ENCODE measurements at places on chromosomes 16 and 17.

- DNase-seq: no peak
- no peak overlapping the region for H3K27ac ChIP-seq
- no peaks in the 10 kb centered on the region for H3K4me1 ChIP-seq
- H3K4me3 ChIP-seq: no peak overlapping the region
- no peaks in the 10 kb centered on the region for H3K27me3 ChIP-seq
- no peaks in the 10 kb centered on the region for H3K36me3 ChIP-seq
Measured at GRCh38 chr16:50684823-50685461, 3.8 kb upstream of the SNX20 start.

GRCh38 chr16:69448470-69449193, 24.2 kb downstream of the CYB5B start:
- no peak overlapping the region for H3K4me3 ChIP-seq
- H3K36me3 ChIP-seq: no peaks in the 10 kb centered on the region
- DNase-seq: no peak

DNA sequence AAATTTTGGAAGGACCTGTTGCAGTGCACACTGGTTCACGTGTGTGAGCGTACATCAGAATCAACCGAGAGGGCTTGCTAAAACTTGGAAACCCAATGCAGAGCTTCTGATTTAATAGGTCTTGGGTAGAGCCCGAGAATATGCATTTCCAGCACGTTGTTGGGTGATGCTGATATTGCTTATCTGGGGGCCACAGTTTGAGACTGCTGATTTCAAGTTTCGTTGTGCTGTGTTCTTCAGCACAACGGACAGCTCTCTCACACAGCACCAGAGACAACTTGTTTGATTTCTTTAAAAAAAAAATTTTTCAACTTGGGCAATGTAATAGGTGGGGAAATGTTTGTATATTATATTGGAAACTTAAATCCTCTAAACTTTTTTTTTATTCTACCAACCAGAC, 9.4 kb downstream of the OR4D2 start:
- no peaks in the 10 kb centered on the region for H3K27me3 ChIP-seq
- no peak overlapping the region for H3K4me3 ChIP-seq
- no peak for DNase-seq
- H3K27ac ChIP-seq: no peak overlapping the region

DNA sequence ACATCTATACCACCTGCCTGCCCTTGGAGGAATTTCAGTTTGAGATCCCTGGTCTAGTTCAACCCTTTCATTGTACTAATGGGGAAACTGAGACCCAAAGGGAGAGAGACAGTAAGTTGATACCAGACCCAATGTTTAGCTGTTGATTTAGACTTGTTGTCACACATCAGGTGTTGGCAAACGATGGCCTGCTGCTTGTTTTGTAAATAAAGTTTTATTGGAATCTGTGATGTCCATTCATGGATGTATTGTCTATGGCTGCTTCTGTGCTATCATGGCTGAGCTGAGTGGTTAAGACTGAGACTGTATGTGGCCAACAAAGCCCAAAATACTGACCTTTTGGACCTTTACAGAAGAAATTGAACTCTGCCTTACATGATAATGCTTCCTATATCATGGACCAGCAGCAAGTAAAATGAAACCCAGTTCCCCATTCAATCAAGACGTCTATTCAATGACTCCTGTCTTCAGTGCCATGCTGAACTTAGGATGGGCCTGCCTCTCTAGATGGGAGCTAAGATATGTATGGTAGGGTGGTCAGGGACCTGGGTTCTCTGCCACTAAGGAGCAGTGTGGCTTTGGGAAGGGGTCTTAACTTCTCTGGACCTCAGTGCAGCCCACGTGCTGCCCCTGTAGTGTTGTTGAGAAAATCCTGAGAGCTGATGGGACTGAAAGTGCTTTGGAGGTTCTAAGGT, 111.0 kb downstream of the IRX5 start:
- DNase-seq: no peak
- no peaks in the 10 kb centered on the region for H3K27me3 ChIP-seq
- no peak overlapping the region for H3K4me3 ChIP-seq

GRCh38 chr17:57810721-57811637, 38.9 kb downstream of the MRPS23 start:
- peak; percentile 56 for DNase-seq
- H3K36me3 ChIP-seq: no peaks in the 10 kb centered on the region
- no peak overlapping the region for H3K4me3 ChIP-seq
- H3K4me1 ChIP-seq: peaks cover 13% of the 10 kb centered on the region
- H3K27me3 ChIP-seq: no peaks in the 10 kb centered on the region

GRCh38 chr16:87604634-87605111, 2.4 kb downstream of the JPH3 start:
- no peak for DNase-seq
- H3K27me3 ChIP-seq: no peaks in the 10 kb centered on the region
- no peaks in the 10 kb centered on the region for H3K4me1 ChIP-seq
- no peak overlapping the region for H3K27ac ChIP-seq
- H3K36me3 ChIP-seq: no peaks in the 10 kb centered on the region
- no peak overlapping the region for H3K4me3 ChIP-seq

DNA sequence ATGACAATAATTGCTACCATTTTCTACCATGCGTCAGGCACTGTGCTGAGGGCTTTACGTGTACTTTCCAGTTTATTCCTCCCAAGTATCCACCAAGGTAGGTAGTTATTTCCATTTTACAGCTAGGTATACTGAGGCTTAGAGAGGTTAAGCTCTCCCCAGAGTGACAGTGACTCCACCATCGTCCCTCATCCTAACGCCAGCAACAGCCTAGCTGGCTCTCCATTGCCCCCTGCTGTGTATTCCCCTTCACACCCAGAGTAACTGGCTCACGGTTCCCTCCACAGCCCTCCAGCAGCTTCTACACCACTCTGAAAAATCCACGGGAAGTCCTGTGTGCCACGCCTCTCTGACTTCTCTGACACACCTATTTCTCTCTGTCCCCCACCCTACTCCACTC, 7.1 kb upstream of the ASGR1 start:
- no peak for DNase-seq
- H3K27me3 ChIP-seq: no peaks in the 10 kb centered on the region
- H3K27ac ChIP-seq: no peak overlapping the region

DNA sequence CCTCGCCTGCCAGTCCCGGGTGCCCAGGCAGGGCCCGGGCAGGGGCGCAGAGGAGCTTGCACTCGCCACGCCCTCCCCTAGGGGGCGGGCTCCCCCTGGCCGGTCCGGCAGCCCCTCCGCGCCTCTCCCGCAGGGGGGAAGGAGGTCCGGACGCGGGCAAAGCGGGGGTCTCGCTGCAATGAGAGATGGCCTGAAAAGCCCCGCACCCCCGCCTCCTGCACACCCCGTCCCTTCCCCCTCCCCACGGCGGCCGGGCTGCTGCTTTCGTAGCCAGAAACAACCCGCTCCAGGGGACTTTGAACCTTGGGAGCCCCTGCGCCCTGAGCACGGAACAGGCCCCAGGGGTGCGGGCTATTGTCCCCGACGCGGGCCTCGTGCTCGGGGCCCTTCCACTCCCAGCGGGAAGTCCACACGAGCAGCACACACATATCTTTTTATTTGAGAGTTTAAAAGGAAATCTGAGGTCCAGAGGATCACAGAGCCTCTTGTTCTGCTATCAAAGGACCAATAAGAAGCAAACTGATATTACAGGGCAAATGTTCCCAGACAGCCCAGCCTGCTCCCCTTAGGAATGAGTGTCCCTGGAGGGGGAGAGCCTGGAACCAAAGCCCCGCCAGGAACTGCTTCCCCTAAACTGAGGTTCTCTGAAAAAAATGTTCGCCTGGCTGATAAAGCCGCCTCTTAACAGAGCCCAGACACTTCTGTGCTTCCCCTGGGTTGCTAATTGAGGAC, 5.8 kb upstream of the CBX4 start:
- H3K27ac ChIP-seq: peak overlapping the region; percentile 78
- no peak for DNase-seq
- H3K4me1 ChIP-seq: peaks cover 23% of the 10 kb centered on the region
- H3K4me3 ChIP-seq: peak overlapping the region; percentile 56

GRCh38 chr16:2815299-2815771, 1.7 kb upstream of the PRSS21 start:
- H3K27me3 ChIP-seq: no peaks in the 10 kb centered on the region
- H3K27ac ChIP-seq: peak overlapping the region; percentile 4
- DNase-seq: peak; percentile 51

GRCh38 chr17:28737770-28738679, 5.8 kb upstream of the TRAF4 start:
- no peaks in the 10 kb centered on the region for H3K4me1 ChIP-seq
- no peaks in the 10 kb centered on the region for H3K27me3 ChIP-seq
- no peak overlapping the region for H3K4me3 ChIP-seq
- no peak overlapping the region for H3K27ac ChIP-seq
- no peaks in the 10 kb centered on the region for H3K36me3 ChIP-seq

- peaks cover 5% of the 10 kb centered on the region for H3K4me1 ChIP-seq
- peak; percentile 80 for DNase-seq
- no peak overlapping the region for H3K4me3 ChIP-seq
- no peak overlapping the region for H3K27ac ChIP-seq
- H3K27me3 ChIP-seq: no peaks in the 10 kb centered on the region
Measured at GRCh38 chr16:106623-107324, 28.7 kb downstream of the MPG start.

- H3K36me3 ChIP-seq: no peaks in the 10 kb centered on the region
- H3K4me1 ChIP-seq: no peaks in the 10 kb centered on the region
- H3K4me3 ChIP-seq: no peak overlapping the region
- no peaks in the 10 kb centered on the region for H3K27me3 ChIP-seq
Measured at GRCh38 chr16:49652456-49653172, 203.3 kb downstream of the ZNF423 start.

DNA sequence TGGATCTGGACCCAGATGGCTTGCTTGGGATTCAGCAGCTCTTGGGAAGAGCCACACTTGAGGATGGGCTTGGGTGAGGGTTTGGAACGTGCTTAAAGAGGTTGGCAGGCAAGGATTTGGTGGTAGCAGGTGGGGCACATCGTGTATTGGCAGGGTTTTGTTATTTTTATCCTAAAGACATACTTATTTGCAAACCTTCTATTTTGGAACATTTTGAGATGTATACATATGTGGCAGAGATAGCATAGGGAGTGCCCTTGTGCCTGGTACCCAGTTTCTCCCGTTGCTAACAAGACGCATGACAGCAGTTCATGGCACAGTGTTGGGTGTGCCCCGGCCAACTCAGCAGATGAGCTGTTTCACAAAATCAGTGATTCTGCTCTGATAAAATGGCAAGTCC, 9.1 kb downstream of the BANP start:
- H3K27ac ChIP-seq: no peak overlapping the region
- DNase-seq: no peak
- H3K4me1 ChIP-seq: no peaks in the 10 kb centered on the region
- H3K36me3 ChIP-seq: no peaks in the 10 kb centered on the region

- H3K27me3 ChIP-seq: no peaks in the 10 kb centered on the region
- no peak for DNase-seq
- no peak overlapping the region for H3K4me3 ChIP-seq
- H3K27ac ChIP-seq: no peak overlapping the region
- H3K36me3 ChIP-seq: no peaks in the 10 kb centered on the region
Measured at GRCh38 chr16:66529475-66529874, 20.4 kb downstream of the TK2 start.

- no peak overlapping the region for H3K27ac ChIP-seq
- H3K4me3 ChIP-seq: no peak overlapping the region
- no peaks in the 10 kb centered on the region for H3K27me3 ChIP-seq
- H3K36me3 ChIP-seq: no peaks in the 10 kb centered on the region
- DNase-seq: no peak
- H3K4me1 ChIP-seq: peaks cover 3% of the 10 kb centered on the region
Measured at GRCh38 chr17:66430846-66431795, 128.7 kb downstream of the PRKCA start.

GRCh38 chr17:7078711-7079110, 1.3 kb downstream of the CLEC10A start:
- no peak overlapping the region for H3K27ac ChIP-seq
- H3K4me3 ChIP-seq: no peak overlapping the region
- DNase-seq: no peak
- no peaks in the 10 kb centered on the region for H3K36me3 ChIP-seq
- no peaks in the 10 kb centered on the region for H3K4me1 ChIP-seq

DNA sequence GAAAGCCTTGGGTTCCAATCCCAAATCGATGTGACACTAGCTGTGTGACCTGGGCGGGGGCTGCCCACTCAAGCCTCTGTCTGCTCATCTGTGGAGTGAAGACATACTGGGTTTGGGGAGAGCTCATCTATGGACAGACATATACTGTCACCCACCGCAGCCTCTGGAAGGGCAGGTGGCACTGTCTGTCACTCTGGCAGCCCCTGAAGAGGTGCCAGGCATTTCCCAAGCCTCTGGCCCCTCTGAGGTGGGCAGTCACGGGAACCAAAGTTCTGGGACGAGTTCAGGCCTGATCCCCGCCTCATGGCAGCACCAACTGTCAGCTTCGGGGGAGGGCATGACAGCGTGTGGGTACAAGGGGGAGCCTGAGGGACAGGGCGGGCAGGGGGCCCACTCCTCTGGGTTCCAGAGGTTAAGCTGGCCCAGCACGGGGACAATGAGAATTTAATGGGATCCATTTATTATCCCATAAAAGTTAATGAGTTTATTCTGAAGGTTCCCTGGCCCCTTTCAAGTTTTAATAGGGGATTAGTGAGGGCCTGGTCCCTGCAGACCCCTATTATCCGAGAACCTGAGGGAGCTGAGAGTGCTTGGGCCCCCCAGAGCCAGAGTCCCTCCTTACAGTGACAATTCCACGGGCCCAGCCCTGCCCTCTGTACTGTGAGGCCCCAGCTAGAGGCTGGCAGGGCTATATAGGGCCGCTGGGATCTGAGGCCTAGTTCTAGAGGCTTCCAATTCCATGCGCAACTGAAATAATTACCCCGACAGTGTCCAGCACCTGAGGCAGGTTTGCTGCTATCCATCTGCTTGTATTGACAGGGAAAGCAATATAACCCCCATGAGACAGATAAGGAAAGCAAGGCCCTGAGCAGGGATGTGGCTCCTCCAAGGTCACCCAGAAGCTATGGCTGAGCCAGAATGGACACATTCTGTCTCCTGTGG, 18.8 kb downstream of the SEZ6 start:
- no peak overlapping the region for H3K4me3 ChIP-seq
- H3K27ac ChIP-seq: no peak overlapping the region
- H3K36me3 ChIP-seq: no peaks in the 10 kb centered on the region
- H3K27me3 ChIP-seq: no peaks in the 10 kb centered on the region
- H3K4me1 ChIP-seq: no peaks in the 10 kb centered on the region
- no peak for DNase-seq

- no peak for DNase-seq
- H3K4me3 ChIP-seq: no peak overlapping the region
- H3K4me1 ChIP-seq: no peaks in the 10 kb centered on the region
- H3K27me3 ChIP-seq: no peaks in the 10 kb centered on the region
- no peaks in the 10 kb centered on the region for H3K36me3 ChIP-seq
- H3K27ac ChIP-seq: no peak overlapping the region
Measured at GRCh38 chr17:30191072-30191471, 44.4 kb downstream of the SLC6A4 start.

- no peaks in the 10 kb centered on the region for H3K27me3 ChIP-seq
- peaks cover 20% of the 10 kb centered on the region for H3K4me1 ChIP-seq
- H3K27ac ChIP-seq: no peak overlapping the region
- DNase-seq: no peak
- no peaks in the 10 kb centered on the region for H3K36me3 ChIP-seq
Measured at GRCh38 chr16:14485811-14486519, 144.1 kb downstream of the PARN start.

DNA sequence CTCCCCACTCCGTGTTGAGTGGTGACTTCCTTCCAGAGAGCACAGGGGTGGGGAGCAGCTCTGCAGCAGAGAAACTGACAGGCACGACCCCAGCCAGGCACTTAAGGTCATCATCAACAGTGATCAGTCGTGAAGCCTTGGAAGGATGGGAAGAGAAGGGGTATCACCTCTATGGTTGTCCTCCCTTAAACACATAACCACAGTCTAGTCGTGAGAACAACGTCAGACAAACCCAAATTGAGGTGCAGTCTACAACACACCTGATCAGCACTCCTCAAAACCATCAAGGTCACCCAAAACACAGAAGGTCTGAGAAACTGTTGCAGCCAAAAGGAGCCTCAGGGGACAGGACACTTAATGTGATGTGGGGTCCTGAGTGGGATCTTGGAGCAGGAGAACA, 68.3 kb downstream of the MPRIP start:
- DNase-seq: no peak
- H3K27ac ChIP-seq: no peak overlapping the region
- H3K4me3 ChIP-seq: no peak overlapping the region
- peaks cover 63% of the 10 kb centered on the region for H3K4me1 ChIP-seq
- no peaks in the 10 kb centered on the region for H3K27me3 ChIP-seq

Measured in testis (tissue), 5 donors.